Head of caudate nucleus (tissue), 42 donors: ENCODE measurements at places on chromosomes 5 and 9.

GRCh38 chr5:163794993-163795392 is 289.6 kb downstream of the MAT2B start:
- DNase-seq, result no peak

- no peak for DNase-seq
Measured at GRCh38 chr5:50984640-50985039, 318.2 kb downstream of the PARP8 start.

- DNase-seq, result no peak
Measured at GRCh38 chr5:93915142-93915553, 173.7 kb upstream of the POU5F2 start.

DNA sequence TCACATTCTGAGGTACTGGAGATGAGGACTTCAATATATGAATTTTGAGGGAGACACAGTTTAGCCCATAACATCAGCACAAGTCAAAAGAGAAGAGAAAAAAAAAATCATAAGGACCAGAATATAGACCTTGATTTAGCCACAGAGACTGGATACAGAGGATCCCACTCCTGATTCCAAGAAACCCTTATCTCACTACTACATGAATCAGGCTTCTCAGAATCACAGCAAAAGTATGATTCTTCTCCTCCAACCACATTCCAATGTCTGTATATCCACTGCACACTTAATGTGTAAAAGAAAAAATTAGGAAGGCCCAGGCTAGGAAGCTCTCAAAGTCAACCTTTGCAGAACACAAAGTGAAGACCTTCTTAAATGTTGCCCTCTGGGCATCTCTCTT is 610.9 kb downstream of the DTWD2 start:
- no peak for DNase-seq

GRCh38 chr9:82722561-82722960 is 340.4 kb downstream of the RASEF start:
- no peak for DNase-seq
